ENCODE measurements at places on chromosomes 4 and X.

GRCh38 chr4:61335241-61335763 is 135.2 kb downstream of the ADGRL3 start:
- no peak for DNase-seq

- no peak for DNase-seq
Measured at GRCh38 chr4:1910643-1911042, 39.5 kb downstream of the NSD2 start.

- no peak for DNase-seq
Measured at GRCh38 chr4:15250021-15250441, 177.8 kb upstream of the C1QTNF7 start.

- DNase-seq, result no peak
Measured at GRCh38 chr4:51885363-51885762, 42.4 kb downstream of the DCUN1D4 start.

DNA sequence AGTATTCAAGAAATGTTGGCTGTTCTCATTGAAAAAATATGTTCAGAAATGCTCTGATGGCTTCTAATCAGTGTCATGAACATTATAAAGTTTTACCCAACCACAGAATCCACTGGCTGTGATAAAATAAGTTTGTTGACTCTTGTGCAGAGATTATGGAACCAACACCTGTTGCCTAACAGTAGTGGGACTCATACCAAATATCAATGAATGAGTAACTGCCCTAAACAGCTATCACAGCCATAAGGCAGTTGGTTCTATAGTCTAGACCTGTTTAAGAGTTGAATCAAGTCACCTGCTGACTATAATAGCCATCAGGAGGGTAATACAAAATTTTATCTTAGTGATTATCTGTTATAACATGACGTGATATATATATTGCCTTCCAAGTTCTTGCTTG is 168.3 kb downstream of the ATOH1 start:
- no peak for DNase-seq

DNA sequence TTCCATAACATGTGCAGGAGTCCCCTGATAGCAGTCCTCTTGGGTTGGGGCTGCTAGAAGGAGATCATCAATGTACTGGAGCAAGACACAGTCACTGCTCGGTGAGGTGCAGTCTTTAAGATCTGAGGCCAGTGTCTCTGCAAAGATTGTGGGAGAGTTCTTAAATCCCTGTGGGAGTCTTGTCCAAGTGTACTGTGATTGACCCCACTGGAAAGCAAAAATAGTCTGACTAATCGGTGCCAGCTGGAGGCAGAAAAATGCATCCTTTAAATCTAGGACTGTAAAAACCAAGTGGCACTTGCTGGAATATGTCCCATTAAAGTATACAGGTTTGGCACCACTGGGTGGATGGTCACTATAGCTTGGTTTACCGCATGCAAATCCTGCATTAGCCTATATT is 31.1 kb downstream of the SULT1E1 start:
- no peak for DNase-seq

DNA sequence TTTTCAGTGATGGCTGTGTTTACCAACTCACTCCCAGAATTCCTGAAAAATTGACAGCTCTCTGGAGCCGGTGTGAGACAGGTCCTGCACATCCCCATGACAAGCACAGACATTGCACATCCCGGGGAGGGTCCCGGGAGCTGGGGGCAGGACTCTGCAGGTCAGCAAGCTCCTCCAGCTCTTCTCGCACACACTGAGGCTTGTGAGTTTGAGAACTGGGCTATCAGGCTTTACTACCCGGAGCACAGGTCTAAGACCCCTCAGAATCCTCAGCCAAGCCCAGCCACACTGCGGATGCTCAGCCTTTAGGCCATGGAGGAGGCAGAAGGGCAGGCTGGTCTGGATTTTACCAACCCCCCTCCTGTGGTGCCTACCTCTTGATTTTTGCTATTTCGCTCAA is 5.6 kb upstream of the CLDN24 start:
- no peak for DNase-seq

DNA sequence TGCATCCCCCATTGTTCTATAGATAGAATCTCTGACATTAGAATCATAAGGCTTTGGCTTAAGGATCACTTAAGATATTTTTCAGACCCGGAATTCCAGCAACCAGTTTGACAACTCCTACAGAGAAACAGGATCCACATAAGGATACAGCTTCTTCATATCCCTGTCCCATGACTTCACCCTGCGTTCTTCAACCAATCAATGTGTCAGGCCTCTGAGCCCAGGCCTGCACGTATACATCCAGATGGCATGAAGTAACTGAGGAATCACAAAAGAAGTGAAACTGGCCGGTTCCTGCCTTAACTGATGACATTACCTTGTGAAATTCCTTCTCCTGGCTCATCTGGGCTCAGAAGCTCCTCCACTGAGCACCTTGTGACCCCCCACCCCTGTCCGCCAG is 85.1 kb downstream of the MFAP3L start:
- no peak for DNase-seq

GRCh38 chr4:2243681-2244380 is 1.9 kb upstream of the HAUS3 start:
- DNase-seq, result no peak

DNA sequence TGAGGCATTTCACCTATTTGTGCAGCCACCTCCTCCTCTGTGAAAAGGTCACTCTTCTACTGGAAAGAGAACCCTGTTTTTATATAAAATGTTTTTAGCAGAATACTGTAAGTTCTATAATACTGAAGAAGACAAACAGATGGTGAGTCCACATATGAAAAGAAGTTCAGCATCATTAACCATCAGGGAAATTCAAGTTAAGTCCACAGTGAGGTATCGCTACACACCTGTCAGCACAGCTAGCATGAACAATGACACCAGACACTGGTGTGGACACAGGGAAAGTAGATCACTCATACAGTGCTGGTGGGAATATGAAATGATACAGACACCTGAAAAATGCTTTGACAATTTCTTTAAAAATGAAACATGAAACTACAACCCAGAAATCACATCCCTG is 133.0 kb downstream of the MAD2L1 start:
- DNase-seq, result no peak

GRCh38 chrX:25296850-25297249 is 281.1 kb upstream of the ARX start:
- DNase-seq, result no peak

GRCh38 chr4:137266511-137266910 is 265.8 kb downstream of the PCDH18 start:
- DNase-seq, result no peak

DNA sequence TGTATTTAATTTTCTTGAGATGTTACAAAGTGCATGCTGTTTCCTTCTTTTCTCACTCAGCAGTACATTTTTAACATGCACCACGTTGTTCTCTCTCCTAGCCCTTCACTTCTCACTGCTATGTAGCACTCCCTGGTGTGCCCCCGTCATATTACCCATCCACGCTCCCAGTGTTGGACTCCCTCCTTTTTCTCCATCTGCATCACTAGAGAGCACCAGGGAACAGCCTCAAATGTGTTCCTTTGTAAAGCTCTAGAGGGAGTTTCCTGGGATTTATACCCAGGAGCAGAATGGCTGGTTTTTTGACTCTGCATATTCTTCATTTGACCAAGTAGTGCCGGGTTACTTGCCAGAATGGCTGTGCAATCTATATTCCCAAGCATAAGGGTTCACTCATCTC is 240.3 kb upstream of the ANXA3 start:
- no peak for DNase-seq

Data from GM12864 (cell line).